GM23338 (cell line): ENCODE measurements at places on chromosomes 5 and 9.

GRCh38 chr5:143843461-143843860 lies 31.5 kb downstream of the HMHB1 start:
- no peak for DNase-seq

DNA sequence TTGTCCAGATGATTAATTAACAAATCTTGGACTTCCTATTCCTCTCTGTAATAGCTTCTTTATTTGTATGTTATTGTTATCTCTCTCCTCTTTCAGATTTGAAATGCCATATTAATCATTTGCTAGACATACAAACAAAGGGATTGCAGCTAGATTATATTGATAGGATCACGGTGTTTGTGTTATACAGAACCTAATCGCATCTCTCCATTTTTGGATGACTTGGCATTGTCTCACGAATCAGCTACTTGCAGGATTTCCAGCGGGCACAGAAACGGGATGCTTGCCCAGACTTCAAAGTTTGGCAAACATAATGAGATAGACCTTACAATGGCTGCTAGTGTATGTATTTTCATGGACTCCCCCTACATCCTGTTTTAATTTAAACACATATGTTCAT lies 368.1 kb downstream of the TLE4 start:
- DNase-seq, result no peak

GRCh38 chr9:127776195-127776923 lies 2.1 kb downstream of the SH2D3C start:
- DNase-seq, result peak; percentile 87

DNA sequence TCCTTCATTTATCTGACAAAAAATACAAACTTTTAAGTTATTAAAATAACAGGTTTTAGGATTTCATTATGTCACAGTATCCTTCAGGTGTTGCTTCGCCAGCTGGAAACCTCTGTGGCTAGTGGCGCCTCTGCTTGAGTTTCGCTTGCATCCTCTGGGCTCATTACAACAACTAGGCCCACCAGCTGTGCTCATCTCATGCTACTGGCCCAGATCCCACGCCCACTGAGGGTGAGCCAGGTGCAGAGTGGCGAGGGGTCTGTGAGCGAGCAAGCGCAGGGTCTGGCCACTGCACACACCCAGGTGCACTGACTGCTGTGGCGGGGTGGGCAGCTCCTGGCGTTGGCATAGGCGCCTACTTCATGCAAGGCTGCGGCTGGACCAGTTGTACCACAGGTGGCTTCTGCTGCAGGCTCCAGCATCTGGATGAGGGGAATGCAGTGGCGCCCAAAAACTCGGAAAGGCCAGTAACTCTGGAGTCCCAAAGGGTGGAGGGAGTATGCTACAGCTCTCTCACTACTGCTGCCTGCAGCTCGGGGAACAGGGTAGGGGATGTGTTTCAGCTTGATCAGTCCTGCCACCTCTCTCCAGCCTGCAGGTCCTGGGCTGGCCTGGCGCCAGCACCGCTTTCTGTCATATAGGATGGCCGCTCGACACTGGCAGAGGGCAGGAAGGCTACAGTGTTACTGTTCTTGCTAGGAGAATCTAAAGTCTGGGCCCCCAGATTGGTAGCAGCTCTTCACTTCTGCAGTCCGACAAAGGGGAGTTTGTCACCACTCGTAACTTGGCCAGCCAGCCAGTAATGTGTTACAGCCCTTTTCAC lies 452.1 kb downstream of the TUSC1 start:
- no peak for DNase-seq

- DNase-seq, result peak; percentile 29
Observed at GRCh38 chr5:149358294-149358651, 427 bp downstream of the PCYOX1L start.
